ENCODE measurements at places on chromosomes 3 and 15. TPM values are rescaled to one million over a fixed set of nuclear protein-coding genes. Genes with fewer than 3 reads are reported as not detected.

The LRRIQ4 gene
- 0.15 TPM for total RNA-seq

DNA sequence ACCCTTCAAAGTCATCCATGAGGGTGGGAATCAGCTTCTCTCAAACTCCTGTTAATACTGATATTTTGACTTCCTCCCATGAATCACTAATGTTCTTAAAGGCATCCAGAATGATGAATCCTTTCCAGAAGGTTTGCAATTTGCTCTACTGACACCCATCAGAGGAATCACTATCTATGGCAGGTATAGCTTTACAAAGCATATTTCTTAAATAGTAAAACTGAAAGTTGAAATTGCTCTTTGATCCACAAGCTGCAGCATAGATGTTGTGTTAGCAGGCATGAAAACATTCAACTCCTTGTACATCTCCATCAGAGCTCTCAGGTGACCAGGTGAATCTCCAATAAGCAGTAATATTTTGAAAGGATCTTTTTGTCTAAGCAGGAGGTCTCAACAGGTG is 66.3 kb downstream of the B3GNT5 start:
- DNase-seq = no peak

DNA sequence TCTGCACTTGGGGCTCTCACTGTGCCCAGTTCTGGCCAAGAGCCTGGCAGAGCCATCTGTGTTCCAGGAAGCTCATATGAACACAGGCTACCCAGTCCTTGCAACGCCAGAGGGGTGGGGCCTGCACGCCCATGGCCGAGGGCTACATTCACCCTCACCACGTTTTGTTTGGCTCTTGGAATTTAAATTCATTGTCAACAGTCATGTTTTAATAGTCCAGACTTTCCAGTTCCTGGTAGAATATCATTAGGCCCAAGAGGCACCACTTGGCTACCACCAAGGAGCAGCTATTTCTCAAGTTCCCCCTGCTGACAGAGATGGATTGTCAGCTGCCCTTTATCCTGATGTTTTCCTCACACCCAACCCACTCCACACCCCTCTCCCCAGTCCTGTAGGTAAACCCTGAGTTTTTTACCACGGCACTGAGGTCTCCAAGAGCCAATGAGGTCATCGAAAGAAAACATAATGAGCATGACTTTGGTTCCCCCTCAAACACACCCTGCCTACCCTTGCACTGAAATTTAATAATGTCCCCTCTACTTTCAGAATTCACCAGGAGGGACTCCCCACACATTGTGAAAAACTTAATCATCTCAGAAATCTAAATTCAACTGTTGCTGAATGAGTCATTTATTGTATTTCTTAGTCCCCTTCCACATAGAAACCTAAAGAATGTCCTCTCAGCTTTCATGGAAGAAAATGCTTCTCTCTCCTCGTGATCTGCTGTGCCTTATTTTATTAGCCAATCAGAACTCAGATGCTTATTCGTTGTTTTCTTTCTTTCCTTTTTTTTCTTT is 125.1 kb downstream of the SHQ1 start:
- DNase-seq = peak; percentile 35

DNA sequence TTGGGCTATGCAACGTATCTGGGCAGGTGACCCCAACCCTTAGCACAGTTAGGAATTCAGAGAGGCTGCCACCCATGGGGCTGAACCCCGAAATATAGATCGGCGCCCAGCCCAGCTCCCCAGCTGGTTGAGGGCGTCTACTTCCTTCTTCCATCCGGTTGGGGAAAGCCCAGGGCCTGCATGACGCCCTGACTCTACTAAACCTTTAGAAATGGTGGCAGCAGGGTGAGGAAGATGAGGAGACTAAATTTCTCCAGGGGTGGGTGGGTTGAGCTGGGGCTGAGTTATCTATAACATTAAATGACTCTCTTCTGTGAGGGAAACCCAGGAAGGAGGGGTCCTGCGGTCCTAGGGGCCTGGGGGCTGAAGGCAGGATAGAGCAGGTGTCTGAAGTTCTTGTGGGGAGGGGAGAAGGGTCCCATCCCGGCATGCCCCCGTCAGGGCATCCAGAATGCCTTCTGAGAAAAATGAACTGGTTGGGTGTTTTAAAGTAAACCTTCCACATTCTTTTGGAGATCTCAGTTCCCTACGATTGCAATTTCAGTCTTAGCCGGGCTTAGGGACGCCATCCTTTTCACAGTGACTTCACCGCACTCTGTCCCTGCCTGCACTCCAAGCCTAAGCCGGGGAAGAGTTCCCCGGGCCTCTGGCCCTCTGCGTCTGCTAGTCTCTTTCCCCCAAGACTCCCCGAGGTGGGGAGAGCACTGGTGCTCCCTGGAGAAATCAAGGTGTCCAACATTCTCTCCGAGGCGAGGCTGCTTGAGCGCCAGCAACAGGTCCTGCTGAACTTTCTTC is 28.5 kb downstream of the NR2F2 start:
- no peak for DNase-seq

DNA sequence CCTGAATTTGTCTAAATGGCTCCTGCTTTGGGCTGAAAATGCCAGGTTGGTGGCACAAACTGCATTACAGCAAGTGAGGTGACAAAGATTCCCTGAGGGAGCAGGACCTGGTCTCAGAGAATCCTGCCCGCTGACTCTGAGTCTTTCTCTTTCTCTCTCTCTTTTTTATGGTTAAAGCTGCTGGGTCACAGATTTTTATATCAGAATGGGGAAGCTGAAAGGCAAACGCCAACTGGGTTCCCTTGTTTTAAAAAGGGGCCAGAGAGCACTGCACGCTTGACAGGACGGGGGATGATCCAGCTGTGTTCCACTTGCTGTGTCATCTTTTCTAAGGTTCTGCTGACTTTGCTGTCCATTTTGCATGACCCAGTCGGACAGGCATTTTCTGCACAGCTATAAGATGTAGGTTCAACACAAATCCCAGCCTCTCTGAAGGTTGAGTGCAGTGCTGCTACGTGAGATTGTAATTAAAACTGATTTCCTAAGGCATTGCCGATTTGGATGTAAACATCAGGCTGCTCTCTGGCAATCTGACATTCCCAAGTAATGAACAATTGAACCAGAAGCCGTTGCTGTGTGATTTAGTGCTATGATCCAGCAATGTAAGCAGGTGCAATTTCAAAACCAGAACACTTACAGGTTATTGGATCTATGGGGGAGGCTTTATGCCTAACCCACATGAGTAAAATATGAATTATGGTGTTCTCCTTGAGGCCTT is 25.8 kb downstream of the ARHGEF3 start:
- no peak for DNase-seq

GRCh38 chr15:80957556-80957955 is 32.1 kb downstream of the MESD start:
- DNase-seq = no peak

- DNase-seq = no peak
Measured at GRCh38 chr15:74994685-74995084, 678 bp upstream of the SCAMP5 start.

The CFAP91 gene
- total RNA-seq = 0.68 TPM

The GOLGA6A gene
- not detected for total RNA-seq

- no peak for DNase-seq
Measured at GRCh38 chr15:50107591-50108408, 11.2 kb downstream of the ATP8B4 start.

The ITIH1 gene
- not detected for total RNA-seq

- no peak for DNase-seq
Measured at GRCh38 chr3:177146646-177147045, 50.6 kb downstream of the TBL1XR1 start.

The SIDT1 gene
- not detected for total RNA-seq

The FGF12 gene
- 2.1 TPM for total RNA-seq

The ACSBG1 gene
- 0.35 TPM for total RNA-seq

DNA sequence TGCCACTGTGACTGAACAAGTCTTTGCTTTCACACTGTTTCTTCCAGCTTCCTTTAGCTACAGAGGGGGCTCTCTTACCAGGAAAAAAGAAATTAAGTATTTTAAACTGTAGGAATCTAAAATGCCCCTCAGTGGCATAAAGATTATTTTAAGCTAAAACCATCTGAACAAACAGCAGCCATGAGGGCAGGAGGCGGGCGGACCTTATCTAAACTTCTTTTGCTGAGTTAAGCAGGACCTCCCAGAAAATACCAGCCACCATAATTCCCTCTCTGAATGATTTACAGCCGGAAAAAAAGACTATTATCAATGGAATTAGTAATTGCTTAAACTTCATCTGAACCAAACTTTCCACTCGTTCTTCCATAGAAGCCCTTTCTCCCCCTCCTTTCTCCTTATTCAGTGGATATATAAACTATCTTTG is 5.2 kb upstream of the TOPAZ1 start:
- no peak for DNase-seq

The P2RY1 gene
- 14.0 TPM for total RNA-seq

DNA sequence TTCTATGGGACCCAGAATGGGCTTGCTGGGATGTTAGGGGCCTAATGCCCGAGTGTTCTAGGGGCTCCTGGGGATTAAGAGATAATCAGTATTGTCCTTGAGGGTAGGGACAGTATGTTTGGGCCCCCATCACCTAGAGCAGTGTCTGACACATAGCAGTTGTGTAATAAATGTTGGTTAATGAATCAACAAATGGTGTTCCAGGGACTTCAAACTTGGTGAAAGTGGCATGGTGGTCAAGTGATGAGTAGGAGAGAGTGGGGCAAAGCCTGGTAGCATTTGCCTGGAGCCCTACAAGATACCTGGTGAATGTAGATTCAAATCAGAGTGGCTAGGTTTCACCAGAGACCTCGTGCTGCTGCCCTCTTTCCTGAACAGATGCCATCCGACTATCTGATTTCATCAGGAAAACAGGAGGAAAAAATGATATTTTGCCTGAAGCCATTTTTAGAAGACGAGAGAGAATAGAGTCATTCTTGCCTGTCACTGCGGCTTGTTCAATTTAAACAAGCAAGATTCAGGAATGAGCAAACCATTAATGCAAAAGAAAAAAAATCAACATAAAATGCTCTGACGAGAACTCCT is 117.3 kb downstream of the RPL22L1 start:
- DNase-seq = no peak
